ENCODE measurements at places on chromosomes 16 and 17. TPM values are rescaled to one million over a fixed set of nuclear protein-coding genes. Genes with fewer than 3 reads are reported as not detected.

Gene C16orf89
- 2.5 TPM for total RNA-seq

Gene NOTUM
- under 0.01 TPM for total RNA-seq

Gene EIF3C
- 120 TPM for total RNA-seq

Gene GUCY2D
- total RNA-seq, result 0.09 TPM

Gene SAMD14
- total RNA-seq, result 1.6 TPM

Gene SLC16A6
- 0.09 TPM for total RNA-seq

Gene PIEZO1
- 117 TPM for total RNA-seq

Gene TNS4
- not detected for total RNA-seq

Gene CX3CL1
- under 0.01 TPM for total RNA-seq

Gene PRSS36
- 0.17 TPM for total RNA-seq

Gene VASN
- total RNA-seq, result 98.9 TPM

Gene MARVELD3
- total RNA-seq, result not detected

Gene C16orf92
- not detected for total RNA-seq

Gene NPIPB9
- total RNA-seq, result not detected

Gene ACADVL
- 286 TPM for total RNA-seq

Gene FOXJ1
- not detected for total RNA-seq

Gene ABCA8
- 78.8 TPM for total RNA-seq

Gene OR1F1
- total RNA-seq, result not detected

Gene KRT33B
- total RNA-seq, result not detected

Gene TIMP2
- 124 TPM for total RNA-seq

Gene RASL10B
- total RNA-seq, result 1.1 TPM

Gene OTOP2
- not detected for total RNA-seq

Gene AMDHD2
- 58.7 TPM for total RNA-seq

Gene NLRC5
- 10.6 TPM for total RNA-seq

Gene TSPOAP1
- total RNA-seq, result 1.1 TPM

Gene CD300LF
- total RNA-seq, result not detected

Gene ABCA3
- 0.26 TPM for total RNA-seq

Gene DNAAF1
- under 0.01 TPM for total RNA-seq

Gene ELP5
- 22.9 TPM for total RNA-seq

Gene NPIPA7
- 1.1 TPM for total RNA-seq

Gene CDH16
- not detected for total RNA-seq

Gene TNFRSF13B
- total RNA-seq, result not detected

Gene NPIPA5
- 2.3 TPM for total RNA-seq

Gene NPW
- total RNA-seq, result 0.47 TPM

Gene DECR2
- total RNA-seq, result 3.7 TPM

Gene AIPL1
- not detected for total RNA-seq

Gene TMC6
- 0.47 TPM for total RNA-seq

Gene HP
- total RNA-seq, result not detected

Gene GRB2
- total RNA-seq, result 50.4 TPM

Gene CLEC19A
- total RNA-seq, result not detected

Gene NGFR
- total RNA-seq, result 0.26 TPM

Gene ADAM11
- total RNA-seq, result 0.32 TPM

Measured in bronchial smooth muscle cell (primary cell).